ENCODE measurements at places on chromosomes 5 and 9.

GRCh38 chr9:133910855-133911514, 81.1 kb downstream of the VAV2 start:
- no peak for DNase-seq

DNA sequence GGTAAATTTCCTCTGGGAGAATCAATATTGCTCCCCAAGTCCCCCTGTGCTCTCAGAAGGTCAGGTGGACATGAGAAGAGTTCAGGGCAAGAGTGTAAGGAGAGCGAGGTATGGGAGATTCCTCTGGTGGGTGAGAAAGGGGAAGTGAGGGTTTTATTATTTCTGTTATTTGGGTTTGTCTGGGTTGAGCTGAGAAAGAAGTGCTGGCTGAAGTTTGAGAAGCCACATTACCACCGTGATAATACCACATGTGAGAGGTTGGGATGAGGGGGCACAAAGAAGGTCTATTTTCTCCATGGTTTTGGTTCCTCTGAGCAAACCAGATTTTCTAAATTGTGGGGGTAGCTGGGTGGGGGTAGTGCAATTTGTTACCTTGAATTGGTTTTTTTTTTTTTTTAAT, 350.4 kb downstream of the OSTF1 start:
- DNase-seq = no peak

DNA sequence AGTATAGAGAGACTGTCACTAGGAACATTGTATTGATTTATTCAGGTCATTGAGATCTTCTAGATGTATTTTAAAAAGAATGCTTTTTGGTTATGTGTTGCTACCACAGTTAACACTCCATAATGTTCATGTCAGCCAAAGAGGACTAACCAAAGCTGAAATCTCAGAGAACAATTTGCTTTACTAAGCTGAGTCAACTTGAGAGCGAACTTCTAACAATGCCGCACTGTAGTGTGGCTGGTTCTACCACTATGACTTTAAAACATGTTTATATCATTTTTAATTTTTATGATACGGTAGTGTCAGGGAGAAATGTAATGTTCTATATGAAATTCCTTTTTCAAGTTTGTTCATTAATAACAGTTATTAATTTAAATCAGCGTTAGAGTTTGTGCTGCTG, 42.1 kb downstream of the GALNT12 start:
- no peak for DNase-seq

DNA sequence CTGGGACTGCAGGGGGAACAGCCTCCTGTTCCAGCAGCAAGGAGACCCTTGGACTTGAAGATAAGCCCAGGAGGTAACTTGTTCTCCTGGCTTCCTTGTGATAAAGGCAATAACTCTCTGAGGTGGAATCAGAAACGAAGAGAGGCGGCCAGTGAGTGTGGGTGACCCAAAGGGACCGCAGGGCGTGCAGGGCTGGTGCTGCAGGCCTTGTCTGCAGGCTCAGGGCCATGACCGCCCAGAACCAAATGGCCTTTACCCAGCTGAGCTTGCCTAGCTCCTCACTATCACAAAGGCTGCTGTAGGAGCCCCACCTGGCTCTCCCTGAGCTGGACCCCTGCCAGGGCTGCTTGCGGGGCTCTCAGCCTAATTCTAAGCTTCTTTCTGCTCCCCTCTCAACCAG, 72.5 kb downstream of the NDFIP1 start:
- no peak for DNase-seq

DNA sequence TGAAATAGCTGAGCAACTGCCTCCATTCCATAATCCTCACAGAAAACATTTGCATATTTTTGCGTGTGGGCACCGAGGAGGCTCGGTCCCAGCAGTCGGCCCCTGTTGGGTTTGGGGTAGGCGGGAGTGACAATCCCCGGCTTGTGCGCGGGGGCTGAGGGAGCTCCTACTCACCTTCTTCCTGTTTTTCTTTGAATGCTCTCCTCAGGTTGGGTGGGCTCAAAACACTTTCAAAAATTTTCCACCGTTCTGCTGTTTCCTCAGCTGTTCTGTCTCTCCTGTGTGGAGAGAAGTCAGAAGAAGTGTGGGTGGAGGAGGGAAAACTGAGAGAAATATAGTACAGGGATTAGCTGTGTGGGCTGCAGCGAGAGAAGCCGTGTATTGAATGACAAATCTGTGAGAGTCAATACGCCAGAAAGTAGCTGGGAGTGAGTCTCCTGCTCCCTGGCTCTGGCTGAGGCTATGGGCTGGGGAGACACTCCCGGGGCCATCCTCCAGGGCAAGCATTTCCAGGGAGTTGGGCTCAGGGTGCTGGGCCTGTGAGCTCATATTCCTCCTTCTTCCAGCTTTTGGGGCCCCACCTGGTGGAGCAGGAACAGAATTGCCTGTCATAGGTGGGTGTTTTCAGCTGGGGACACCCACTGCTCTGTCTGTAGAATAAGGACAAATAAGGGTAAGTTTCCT, 84.7 kb downstream of the CMYA5 start:
- DNase-seq = no peak

GRCh38 chr9:91131433-91131839, 230.3 kb downstream of the AUH start:
- no peak for DNase-seq

GRCh38 chr5:141623186-141623585, 4.4 kb upstream of the DIAPH1 start:
- no peak for DNase-seq

DNA sequence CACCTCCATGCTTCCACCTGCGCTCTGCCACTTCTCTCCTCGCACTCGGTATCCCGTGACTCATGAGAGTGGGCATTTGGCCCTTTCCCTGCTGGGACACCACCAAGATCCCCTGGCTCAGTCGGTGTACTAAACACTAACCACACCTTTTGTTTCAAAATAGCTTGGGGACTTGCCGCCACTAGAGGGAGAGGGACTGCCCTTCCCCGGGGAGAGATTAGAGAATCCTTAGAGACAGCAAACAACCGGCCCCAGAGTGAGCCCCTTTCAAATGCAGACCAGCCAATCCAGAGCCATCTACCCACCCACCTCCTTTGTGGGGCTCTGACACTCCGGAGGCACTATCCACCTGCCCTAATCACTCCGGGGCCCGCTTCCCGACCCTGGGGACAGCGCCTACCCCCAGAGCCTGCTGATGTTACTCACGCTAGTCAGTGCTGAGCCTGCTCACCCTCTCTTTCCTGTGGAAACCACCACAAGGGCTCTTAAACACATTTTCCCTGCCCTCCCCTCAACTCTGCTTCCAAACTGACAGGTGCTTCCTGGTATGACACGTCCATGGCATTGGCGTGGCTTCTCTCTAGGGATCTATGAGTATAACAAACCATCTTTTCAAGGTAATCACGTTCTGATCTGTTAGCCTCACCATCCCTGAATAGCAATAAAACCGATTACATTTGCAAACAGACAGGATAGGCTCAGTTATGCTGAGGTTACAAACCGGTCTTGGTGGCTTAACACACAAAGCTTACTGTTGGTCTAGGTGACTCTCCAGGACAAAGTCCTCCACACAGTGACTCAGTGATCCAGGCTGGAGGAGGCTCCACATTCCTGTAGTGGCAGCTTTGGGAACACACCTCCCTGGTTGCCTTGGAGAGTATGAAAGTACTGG, 180.1 kb upstream of the MVB12B start:
- DNase-seq = peak; percentile 84

- no peak for DNase-seq
Measured at GRCh38 chr5:136269973-136270372, 77.0 kb upstream of the SMIM32 start.

GRCh38 chr5:151182524-151182900, 24.9 kb upstream of the ANXA6 start:
- DNase-seq = no peak

- DNase-seq = no peak
Measured at GRCh38 chr5:150184990-150185912, 4.6 kb upstream of the SLC6A7 start.

Measured in NCI-H524 treated with DMSO at 0.1 percent for 48 hours (cell line).